Activated CD4-positive, alpha-beta memory T cell treated with anti-CD3 and anti-CD28 coated beads for 36 hours (primary cell): ENCODE measurements at places on chromosomes 5 and 9.

DNA sequence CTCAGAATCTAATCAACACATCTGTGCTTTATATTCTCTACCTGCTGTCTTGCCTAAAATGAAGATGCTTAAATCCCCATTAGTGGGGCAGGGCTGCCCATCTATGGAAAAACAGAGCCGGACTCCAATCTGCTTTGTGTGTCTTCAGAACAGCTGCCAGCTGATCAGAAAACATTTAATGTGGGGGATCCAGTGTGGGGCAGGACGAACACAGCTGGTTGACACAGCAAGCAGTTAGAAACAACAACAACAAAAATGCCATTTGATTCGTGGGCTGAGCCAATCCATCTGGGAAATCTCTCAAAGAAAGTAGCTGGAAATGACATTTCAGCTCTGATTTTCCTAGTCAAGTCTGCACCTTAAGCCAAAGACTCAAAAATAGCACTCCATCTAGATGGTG is 99.8 kb downstream of the PPP2R2B start:
- no peak for DNase-seq

DNA sequence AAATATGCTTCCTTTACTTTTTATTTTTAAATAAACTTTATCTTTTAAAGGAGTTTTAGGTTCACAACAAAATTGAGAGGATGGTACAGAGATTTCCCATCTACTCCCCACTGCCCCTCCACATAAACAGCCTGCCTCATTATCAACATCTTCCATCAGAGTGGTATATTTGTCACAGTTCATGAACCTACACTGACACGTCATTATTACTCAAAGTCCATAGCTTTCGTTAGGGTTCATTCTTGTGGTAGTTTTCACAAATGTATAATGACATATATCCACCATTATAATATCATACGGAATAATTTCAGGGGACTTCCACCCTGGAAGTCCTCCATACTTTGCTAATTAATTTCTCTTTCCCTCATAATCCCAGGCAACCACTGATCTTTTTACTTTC is 204.9 kb downstream of the SMARCA2 start:
- no peak for DNase-seq

DNA sequence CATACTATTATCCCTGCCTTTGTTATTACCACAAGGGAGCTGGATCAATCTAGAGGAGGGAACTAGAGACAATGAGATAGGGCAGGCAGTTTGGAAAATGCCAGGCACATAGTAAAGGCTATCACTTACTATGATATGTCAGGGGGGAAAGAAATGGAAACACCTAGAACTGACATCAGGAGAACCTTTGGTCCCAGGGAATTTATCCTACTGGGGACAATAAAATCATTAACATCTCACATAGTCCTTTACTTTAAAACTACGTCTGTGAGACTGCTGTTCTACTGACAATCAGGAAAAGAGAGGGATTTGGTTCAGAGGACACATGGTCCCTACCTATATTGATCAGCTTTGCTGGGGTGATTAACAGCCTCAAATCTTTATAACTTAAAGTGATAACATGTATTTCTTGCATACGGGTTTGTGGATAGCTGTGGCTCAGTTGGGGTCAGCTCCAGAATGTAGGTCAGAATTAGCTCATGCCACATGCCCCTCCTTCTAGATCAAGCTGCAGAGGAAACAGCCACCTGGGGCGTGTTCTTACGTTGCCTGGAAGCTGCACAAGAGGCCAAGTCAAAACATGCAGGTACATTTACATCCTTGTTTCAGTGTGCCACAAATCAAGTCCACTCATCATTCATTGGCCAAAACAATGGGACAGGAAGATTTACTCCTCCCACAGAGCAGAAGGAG is 43.9 kb upstream of the ALDOB start:
- DNase-seq: no peak

GRCh38 chr5:124745928-124746915 is at the start of gene ZNF608:
Gene ZNF608, minus strand, starts transcription at chr5:124746639. Its CDS starts 1,650 bp downstream, at chr5:124744989.
- no peak for DNase-seq

- no peak for DNase-seq
These were observed 4.1 kb upstream of the BBLN start for GRCh38 chr9:128155736-128156500.

DNA sequence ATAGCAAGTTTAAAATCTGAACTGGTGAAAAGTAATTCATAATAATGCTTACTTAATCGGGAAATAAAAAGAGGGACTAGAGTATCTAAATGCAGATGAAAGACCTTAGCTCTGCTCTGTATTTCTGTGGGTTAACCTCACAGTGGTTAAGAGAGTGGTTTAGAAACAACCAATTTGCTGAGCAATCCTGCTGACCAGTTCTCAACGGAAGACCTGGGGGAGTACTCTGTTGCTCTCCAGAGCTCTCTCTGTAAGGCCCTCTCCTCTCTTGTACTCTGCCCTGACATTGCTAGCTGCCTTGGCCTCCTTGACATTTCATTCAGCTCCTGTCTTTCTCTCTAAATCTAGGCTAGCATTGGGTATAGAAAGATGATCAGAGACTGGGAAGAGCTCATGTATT is 1186.6 kb upstream of the SEMA6A start:
- no peak for DNase-seq
